CD4-positive, alpha-beta T cell treated with Interleukin-12 subunit alpha and Interleukin-12 subunit beta, for 1 hour (primary cell): ENCODE measurements at places on chromosomes 6 and 20.

GRCh38 chr6:29424575-29424974, 9.8 kb downstream of the OR12D1 start:
- no peak for DNase-seq

DNA sequence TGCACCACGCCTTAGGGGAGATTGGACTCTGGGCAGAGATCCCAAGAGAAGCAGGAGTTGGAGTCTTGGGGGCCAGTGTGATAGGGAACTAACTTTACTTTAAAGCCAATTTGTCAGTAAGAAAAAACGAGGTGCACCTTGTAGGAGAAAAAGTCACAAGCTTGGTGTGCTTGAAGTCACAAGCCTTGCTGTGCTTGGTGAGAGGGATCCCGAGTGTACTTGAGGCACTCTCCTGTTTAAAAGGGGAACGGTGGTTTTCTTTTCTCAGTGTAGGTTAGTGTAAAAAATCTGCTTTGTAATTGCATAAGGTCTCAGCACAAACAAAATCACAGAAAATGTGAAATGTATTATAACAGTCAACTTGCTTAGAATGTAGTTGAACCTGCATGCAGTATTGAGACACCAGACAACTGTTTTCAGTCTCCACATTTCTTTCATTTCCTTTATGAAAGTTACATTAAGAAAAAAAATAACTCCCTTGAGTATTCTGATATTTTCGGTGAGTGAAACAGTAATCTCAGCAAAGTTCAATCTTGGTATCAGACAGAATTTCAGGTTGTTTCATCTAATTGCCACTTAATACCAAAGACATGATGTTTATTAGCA, 111.1 kb upstream of the DUSP22 start:
- DNase-seq, result no peak

DNA sequence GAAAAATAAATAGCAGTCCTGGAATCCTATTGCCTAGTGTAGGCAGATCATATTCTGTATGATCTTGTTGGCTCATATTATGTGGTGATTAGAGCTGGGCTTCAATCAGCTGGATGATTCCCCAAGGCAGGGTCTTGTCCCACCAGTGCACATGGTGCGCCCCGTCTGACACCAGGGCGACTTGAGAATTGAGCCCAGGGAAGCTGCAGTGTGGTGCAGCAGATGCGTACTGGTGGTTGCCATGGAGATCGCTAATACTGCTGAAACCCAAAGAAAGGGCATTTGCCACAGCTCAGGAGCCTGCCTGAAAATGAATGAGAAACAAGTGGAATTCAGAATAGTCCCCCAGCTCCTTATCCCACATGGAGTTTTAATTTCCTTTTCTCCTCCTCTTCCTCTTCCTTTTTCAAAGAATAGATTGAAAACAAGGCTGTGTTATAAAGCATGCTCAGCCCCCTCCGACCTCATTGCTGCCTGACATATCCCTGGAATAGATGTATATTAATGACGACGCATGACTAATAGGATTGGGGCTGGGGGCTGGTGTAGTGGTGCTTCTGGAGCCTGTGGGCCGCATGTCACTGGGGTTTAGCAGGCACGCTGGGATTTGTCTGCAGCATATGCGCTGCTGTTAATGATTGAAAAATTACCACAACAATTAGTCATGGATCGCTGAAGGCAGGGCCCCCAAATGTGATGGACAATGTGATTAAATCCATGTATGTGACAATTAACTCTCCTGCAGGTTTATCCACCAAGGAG, 210.5 kb downstream of the FARS2 start:
- no peak for DNase-seq

DNA sequence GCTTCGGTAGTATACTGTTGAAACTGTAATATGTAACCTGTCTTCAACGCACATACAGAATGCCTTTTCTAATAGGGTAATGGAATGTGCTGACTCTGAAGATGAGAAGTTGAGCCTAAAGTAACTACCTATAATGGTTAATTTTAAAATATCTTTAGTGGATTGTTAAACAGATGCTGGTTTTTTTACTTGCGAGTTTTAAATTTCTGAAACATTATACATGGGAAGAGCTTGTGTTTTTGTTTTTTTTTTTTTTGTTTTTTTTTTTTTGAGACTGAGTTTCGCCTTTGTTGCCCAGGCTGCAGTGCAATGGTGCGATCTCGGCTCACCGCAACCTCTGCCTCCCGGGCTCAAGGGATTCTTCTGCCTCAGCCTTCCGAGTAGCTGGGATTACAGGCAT, 166.9 kb downstream of the JARID2 start:
- no peak for DNase-seq

GRCh38 chr6:48141975-48142374, 31.0 kb upstream of the PTCHD4 start:
- no peak for DNase-seq

DNA sequence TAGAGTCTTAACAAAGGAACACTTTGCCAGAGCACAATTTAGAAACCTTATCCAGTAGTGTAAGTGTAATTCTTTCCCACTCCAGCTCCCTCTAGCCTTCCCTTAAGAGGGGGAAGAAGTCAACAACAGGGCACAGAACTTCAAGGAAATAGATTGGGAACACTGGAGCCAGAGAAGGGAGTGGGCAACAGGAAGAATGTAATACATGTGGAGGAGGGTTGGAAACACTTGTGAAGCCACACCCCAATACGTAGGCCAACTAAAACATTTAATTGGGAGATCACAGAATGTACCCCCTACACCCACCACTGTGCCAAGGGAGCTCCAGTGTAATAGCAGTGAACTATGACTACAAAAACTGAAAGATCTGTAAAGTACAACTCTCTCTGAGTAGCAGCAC, 735.7 kb upstream of the HS3ST5 start:
- DNase-seq, result no peak
